ENCODE measurements at places on chromosomes 7 and 10.

DNA sequence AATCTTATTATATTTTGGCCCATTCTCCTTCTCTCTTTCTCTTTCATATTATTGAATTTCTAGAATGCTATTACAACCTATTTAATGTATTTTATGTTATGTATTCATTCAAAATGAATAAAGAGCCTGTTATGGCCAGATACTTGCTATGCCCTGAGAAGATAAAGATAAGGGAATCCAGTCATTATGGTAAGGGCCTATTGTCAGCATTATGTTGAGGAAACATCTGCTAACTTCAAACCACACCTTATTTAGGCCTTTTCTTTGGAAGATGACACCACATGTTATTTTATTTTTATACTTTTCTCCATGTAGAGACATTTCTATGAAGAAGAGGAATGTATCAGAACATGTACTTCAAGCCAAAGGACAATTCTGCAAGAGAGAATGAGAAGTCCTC is 60.5 kb upstream of the MPP7 start:
- DNase-seq: no peak

GRCh38 chr7:100944138-100944537 is 5.2 kb upstream of the MUC3A start:
- DNase-seq: no peak

GRCh38 chr10:101131962-101132635 is 999 bp downstream of the TLX1 start:
- no peak for DNase-seq

- no peak for DNase-seq
Observed at GRCh38 chr7:55438085-55438756, 73.1 kb downstream of the LANCL2 start.

DNA sequence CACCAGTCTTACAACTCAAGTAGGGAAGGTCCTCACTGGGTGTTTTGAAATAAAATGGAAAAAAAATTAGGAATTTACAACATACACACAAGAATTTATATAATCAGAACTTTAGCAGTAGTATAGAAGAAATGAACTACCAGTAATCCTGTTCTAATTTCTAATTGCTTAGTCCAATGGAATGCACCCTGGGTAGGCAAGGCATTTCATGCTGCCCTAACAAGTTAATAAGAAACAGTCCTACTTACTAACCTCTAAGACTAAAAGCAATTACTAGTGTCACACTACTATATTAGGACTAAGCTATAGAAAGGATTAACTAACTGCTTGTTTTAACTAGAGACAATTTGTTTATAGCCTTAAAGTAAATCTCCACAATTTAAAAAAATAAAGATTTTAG is 158.1 kb downstream of the BTAF1 start:
- no peak for DNase-seq

GRCh38 chr10:71797533-71798307 is 24.4 kb upstream of the VSIR start:
- no peak for DNase-seq

GRCh38 chr10:116403740-116404250 is 23.9 kb upstream of the PNLIPRP3 start:
- DNase-seq: no peak

GRCh38 chr7:105101864-105102263 is 87.9 kb downstream of the KMT2E start:
- DNase-seq: no peak

DNA sequence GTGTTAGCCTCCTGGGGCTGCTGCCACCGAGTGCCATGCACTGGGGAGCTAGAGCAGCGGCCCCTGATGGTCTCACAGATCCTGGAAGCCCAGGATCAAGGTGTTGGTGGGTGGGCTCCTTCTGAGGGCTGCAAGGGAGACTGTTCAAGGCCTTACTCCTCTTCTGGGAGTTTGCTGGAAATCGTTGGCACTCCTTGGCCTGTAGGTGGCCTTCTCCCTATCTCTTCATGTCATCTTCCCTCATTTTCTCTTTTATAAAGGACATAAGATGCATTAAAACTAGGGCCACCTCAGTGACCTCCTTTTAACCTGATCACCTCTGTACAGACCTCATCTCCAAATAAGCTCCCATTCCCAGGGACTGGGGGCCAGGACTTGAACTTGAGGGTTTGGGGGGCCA is 27.0 kb upstream of the ZNF862 start:
- DNase-seq: no peak

GRCh38 chr7:12385364-12385786 is 18.3 kb downstream of the VWDE start:
- no peak for DNase-seq

All from stimulated activated CD4-positive, alpha-beta T cell treated with anti-CD3 and anti-CD28 coated beads, TNF-alpha, amount 100 ng/mL, for 24 hours (primary cell).